ENCODE measurements at places on chromosomes 4 and X.

- DNase-seq: no peak
Measured at GRCh38 chr4:25449270-25449669, 72.2 kb downstream of the ANAPC4 start.

GRCh38 chr4:153620352-153620751 is 63.7 kb upstream of the TLR2 start:
- DNase-seq: no peak

DNA sequence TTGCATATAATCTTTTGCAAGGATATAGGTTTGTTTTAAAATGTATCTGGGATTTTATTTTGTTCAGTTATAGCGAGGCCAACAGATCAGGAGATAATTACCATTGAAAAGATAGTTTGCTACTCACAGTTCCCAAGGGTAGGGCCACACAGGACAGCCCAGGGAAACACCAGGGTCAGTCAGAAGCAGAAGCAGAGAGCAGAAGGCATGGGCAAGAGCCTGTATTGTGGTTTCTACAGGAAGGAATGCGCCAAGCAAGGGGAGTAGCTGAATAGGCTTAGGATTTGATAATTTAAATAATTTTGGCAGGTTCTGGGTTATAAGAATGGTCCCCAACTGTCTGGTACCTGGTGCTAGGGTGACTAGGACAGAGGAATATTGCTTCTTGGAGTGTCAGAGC is 61.6 kb downstream of the SYNPO2 start:
- DNase-seq: no peak

GRCh38 chr4:38889143-38889542 is 21.5 kb downstream of the FAM114A1 start:
- no peak for DNase-seq

DNA sequence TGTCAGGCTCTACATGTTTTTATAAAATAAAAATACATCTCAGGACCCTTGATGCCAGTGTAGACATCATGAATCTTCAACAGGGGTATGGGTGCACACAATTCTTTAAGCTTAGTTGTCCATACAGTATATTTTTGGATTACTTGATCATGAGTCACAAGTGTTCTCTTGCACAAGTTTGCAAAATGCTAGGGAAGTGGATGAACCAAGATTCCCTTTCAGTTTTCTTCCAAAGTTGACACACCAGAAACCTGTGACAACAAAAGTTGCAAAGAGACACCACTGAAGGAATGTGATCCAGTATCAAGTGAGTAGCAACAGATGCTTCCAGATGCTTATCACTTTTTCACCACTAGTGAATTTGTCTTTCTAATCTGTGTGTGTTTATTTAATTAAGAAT is 1021.2 kb downstream of the PCDH7 start:
- DNase-seq: no peak

DNA sequence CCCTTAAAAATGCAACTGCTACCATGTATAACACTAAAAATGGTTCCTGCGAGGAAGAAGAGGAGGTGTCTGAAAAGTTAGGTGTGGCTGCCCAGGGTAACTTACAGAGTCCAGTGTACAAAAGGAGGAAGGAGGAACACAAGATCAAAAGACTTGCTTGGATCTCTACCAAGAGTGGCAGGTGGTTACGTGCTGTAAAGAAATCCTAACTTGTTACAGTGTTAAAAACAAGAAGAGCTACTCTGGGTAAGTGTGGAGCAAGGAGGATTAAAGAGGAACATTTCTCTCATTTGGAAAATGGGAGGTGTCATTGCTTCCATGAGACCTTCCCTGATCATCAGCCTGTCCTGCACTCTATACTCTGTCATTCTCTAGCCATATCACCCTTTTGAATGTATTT is 242.0 kb downstream of the PTTG2 start:
- DNase-seq: no peak

GRCh38 chr4:71270901-71271300 is 67.9 kb upstream of the SLC4A4 start:
- DNase-seq: peak; percentile 14

- no peak for DNase-seq
Measured at GRCh38 chrX:155998761-155999510, 1.4 kb downstream of the IL9R start.

- DNase-seq: no peak
Measured at GRCh38 chr4:15493411-15493810, 23.7 kb downstream of the CC2D2A start.

GRCh38 chrX:2490634-2491033 is 10.1 kb downstream of the DHRSX start:
- no peak for DNase-seq

DNA sequence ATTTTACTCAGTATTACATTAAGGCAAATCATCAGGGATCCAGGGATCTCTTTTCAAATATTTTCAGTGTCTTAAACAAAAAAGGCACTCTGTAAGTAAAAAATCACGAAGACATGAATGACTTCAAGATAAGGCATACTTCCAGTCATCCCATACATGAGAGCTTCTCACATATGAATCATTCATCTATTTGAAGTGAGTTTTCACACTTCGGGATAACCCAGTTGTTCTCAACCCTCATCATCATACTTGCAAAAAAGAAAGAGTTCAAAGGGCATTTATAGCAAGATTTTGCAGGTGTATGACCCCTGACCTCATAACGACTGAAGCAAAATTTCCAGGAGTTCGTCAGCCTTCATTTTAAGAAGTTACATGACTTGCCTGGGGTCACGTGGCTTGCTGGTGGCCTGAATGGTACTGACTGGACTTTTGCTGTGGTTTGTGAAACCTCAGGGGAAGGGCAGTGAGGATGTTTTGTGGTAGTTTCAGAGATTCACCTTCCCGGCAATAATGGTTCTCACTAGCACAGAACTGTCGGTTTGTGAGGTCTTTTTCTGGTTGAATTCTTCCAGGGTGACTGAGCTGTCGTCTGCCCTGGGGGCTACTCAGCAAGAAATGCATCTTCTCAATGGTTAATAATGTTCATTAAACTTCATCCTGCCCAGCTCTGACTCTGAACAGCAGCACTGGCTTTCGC is 115.8 kb upstream of the SHISA3 start:
- no peak for DNase-seq

GRCh38 chrX:150919401-150919800 is 20.9 kb upstream of the CD99L2 start:
- DNase-seq: no peak

DNA sequence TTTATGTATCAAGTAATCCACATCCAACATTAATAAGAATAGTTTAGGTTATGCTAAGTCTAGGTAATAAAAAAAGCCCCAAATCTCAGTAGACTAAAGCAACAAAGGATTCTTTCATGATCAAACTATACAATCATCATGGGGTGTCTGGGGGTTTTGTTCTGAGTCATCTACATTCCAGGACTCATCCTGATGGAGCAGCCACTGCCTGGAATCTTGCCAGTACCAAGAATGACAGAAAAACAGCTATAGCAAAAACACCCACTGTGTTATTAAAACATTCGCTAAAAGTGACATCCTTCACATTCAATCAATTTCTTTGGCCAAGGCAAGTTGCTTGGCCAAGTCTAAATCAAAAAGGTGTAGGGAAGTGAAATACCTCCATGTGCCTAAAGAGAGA is 3.9 kb upstream of the ARHGEF38 start:
- DNase-seq: no peak

GRCh38 chrX:107704587-107704986 is 71.0 kb downstream of the TSC22D3 start:
- no peak for DNase-seq

DNA sequence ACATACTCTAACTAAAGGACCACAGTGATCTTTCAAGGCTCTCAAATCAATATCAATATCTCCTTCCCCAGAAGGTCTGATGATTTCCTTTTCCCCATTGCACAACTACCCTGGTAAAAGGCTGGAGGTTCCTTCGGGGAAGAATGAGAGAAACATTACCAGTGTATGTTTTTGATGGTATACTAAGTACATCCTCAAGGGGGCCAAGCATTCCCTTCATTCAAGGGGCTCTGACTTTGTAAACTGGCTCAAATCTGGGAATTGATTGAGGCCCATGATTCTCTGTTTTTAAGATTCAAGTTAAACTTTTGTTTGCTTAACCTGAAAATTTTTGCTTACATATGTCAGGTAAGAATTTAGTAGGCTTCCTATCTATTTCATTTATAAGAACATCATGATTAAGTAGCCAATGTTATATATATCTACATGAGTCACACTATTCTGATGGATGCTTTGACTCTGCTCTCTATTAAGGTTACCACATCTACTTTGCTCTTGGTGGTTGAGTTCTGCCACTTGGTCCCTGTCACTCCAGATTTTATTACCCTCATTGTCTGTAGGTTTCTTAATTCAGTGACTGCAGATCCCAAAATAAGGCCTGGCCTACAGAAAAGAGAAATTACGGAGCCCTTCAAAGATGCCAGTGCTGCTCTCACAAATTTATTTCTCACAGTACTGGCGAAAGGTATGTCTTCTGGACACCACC is 16.4 kb upstream of the GUCY1B1 start:
- no peak for DNase-seq

- DNase-seq: no peak
Measured at GRCh38 chr4:55032179-55032578, 93.2 kb downstream of the KDR start.

DNA sequence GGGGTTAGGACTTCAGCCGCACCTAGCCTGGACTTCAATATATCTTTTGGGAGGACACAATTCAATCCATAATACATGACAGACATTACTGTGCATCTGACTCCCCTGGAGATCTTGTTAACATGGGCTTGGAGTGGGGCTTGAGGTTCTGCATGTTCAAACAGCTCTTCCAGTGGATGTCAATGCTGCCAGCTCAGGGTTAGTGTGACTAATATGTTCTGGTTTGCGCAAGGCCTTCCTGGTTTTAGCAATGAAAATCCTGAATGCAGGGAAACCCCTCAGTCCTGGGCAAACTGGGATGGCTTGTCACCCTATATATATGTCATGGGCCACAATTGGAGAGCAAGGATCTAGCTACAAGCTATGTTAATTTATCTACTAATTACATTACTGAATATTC is 2.7 kb upstream of the TSPAN7 start:
- DNase-seq: no peak

- no peak for DNase-seq
Measured at GRCh38 chr4:6573986-6574746, 823 bp upstream of the MAN2B2 start.

DNA sequence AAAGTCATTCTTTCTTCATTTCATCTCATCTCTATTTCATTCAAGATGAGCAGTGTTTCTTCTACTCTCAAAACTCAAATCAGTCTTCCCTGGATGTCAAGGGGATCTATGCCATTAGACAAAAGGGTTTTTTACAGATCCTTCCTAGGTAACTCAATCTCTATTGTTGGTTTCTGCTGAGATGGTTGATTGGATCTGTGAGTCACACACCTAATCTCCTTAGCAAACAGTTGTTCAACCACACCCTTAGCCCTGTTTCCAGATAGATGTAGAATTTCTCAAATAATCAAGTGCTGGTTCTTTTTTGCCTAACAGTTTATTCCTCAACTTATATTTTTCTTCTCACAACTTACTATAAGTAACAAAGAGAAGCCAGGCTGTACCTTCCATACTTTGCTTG is 200.5 kb downstream of the KDR start:
- DNase-seq: no peak

GRCh38 chr4:140595065-140595464 is 26.3 kb upstream of the UCP1 start:
- DNase-seq: no peak

- no peak for DNase-seq
Measured at GRCh38 chr4:78659264-78659663, 107.7 kb downstream of the ANXA3 start.

DNA sequence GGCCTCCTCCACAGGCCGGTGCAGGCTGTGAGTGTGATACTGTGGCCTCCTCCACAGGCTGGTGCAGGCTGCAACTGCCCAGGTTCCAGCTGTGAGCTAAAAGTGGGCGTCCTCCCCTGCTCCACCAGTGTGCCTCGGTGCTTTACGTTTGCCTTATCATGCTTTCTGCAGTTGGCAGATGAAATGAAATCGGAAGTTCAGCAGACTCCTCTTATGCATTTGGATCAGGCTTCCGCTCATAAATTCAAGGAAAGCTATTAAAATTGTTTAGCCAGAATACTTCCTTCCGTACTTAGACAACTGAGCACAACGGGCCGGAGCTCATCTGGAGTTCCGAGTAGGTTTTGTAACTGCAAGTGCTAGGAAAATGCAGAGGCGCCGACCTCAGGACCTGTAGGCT is 12.0 kb downstream of the CYP4V2 start:
- DNase-seq: no peak

DNA sequence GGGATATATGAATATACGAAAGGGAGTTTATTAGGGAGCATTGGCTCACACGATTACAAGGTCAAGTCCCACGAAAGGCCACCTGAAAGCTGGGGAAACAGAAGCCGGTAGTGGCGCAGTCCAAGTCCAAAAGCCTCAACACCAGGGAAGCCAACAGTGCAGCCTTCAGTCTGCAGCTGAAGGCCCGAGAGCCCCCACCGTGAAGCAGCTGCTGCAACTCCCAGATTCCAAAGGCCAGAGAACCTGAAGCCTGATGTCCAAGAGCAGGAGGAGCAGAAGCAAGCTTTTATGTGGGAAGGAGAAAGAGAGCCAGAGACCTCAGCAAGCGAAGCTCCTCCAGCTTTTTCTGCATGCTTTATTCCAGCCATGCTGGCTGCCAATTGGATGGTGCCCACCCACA is 275.8 kb downstream of the PTTG2 start:
- no peak for DNase-seq

DNA sequence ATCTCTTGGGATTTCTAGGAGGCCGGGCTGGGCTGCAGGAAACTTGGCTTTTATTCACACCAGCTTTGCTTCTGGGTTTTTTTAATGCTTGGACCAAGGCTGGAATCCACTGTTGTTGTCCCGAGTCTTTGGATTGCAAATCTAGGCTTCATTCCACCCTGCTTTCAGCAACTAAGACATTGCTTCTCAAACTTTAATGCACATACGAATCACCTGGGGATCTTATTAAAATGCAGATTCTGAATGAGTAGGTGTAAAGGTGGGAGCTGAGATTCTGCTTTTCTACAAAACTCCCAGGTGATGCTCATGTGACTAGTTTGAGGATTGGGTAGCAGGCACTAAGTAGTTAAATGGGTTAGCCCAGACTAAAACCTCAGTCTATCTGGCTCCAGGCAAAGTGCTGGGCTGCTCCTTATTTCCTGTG is 39.2 kb upstream of the GPC4 start:
- no peak for DNase-seq

- no peak for DNase-seq
Measured at GRCh38 chr4:84718699-84719098, 135.8 kb downstream of the CDS1 start.

DNA sequence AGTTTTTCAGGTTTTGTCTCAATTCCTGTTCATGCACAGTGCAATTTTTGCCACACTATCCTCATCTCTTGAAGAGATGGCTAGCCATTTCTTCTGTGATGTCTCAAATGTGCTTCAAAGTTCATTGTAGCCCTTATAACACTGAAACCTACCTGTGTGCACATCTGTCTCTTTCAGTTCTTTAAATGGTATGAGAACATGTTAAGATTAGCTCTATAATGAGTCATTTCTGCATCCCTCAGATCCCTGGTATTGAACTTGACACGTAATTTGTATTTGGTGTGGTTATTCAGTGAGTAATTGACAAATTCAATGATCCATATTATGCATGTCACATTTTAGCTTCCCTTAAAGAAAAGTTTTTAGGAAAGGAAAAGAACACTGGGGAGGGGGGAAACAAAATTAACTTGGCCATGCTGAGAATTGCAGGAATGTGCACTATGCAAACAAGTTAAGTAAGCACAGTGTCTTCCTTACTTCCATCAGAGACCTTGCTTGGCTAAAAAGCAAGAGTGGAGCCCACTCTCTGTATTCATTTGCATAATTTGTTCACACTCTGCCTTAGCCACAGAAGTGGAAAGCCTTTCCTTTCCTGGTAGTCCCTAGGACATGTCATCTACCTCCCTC is 659.8 kb upstream of the MAGEB2 start:
- no peak for DNase-seq

Measured in neuronal stem cell (in vitro differentiated cells).